ENCODE measurements at places on chromosomes 13 and 19.
A peak's percentile ranks its signal among the peaks of the same experiment; 100 is the strongest.

DNA sequence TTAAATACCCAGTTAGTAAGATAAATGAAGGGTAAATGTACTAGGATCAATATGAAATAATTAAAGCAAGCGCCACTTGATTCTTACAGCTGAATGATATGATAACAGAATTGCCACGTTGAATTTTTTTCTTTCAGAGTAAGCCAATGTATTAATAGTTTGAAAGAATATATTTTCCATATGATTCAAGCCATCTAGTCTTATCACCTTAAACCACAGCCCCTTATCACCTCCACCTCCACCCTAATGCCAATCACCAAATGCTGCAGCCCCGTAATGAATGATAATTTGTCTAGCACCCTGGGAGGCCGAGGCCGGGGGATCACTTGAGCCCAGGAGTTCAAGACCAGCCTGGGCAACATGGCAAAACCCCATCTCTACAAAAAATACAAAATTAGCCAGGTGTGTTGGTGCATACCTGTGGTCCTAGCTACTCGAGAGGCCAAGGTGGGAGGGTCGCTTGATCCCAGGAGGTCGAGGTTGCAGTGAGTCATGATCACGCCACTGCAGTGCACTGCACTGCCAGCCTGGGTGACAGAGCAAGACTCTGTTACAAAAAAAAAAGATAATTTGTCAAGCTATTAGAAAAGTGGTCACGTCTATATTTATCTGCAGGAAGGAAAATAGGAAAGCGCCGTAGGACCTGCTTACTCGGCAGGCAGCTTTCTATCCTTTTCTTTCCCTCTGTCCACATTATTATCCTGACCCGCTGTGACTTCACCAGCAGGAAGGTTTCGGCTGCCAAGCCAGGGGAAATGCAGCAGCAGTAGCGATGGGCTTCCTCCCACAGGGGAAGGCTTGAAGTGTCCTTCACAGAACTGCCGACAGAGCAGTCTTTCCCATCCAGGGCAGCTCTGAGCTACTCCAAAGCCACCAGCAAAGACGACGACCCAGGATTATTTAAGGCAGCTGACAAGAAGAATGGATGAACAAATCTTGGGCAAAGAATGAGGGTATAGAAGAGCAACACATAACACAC lies 19.7 kb upstream of the CLN5 start:
- no peak for DNase-seq

DNA sequence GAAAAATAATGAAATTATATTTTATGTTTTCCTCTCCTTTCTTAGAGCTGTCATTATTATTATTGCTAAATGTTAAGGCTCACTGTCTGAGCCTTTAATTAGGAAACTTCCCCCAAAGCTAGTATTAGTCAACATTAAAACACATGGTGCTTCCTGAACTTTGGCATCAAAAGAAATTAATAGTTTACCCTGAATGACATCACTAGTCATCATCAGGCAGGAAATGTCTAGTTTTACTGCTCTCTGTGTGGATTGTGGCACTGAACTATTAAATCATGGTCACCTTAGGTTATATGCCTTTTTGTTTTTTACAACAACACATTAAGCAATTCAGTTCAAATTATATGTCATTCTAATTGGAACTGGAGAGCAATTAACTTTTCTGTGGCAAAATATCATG lies 595.5 kb downstream of the SLITRK1 start:
- no peak for DNase-seq

GRCh38 chr13:86572115-86572514 lies 772.9 kb upstream of the SLITRK6 start:
- no peak for DNase-seq

GRCh38 chr13:40061466-40062450 lies 406.3 kb downstream of the COG6 start:
- no peak for DNase-seq

DNA sequence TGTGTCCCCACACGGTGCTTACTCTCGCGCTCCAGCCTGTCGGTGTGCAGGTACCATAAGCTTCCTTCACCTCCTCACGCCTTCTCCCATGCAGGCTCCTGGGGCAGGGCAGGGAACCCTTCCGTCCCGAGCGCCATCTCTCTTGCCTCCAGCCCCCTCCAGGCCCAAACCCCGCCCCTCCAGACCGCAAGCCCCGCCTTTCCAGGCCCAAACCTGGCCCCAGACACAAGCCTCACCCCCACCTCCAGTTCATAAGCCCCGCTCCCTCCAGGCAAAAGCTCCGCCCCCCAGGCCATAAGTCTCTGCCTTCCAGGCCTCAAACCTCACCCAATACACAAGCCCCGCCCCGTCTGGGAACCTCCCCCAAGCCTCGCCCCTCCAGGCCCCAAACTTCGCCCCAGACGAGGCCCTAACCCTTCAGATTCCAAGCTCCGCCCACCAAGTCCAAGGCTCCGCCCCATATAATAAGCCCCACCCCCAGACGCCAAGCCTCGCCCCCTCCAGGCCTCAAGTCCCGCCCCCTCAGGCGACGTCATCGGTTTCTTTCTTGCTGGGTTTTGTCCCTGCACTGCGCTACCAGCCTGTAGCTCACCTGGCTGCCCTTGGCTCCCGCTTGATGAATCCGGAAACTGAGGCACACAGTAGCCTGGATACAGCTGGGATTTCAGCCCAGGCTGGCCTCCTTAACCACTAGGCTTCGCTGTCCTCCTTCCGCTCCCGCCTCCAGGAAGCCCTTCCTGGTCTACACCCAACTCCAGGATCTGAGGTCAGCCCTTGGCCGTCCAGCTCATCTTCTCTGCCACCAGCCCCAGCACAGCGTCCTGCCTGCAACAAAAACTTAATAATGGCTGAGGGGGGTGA lies 16.1 kb downstream of the MKNK2 start:
- DNase-seq, result peak; percentile 62

- no peak for DNase-seq
These were observed 43.6 kb downstream of the POLR1D start for GRCh38 chr13:27665333-27665732.

- DNase-seq, result no peak
These were observed 2.1 kb upstream of the ZNF181 start for GRCh38 chr19:34731964-34732363.

- DNase-seq, result no peak
These were observed 40.0 kb upstream of the GAS6 start for GRCh38 chr13:113903912-113904311.

DNA sequence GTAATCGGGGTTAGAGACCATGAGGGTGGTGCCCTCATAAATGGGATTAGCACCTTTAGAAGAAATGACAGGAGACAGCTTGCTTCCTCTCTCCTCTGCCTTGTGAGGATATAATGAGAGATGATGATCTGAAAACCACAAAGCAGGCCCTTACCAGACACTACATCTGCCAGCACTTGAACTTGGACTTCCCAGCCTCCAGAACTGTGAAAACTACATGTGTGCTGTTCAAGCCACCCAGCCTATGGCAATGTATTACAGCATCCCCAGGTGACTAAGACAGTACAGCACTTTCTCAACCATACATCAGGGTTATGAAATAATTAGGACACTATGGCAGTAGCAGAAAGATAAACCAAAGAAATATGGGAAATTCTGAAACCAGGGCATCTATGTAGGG lies 7.4 kb downstream of the ZNF564 start:
- no peak for DNase-seq

- DNase-seq, result no peak
These were observed 197.8 kb downstream of the NALCN start for GRCh38 chr13:101218484-101218883.

DNA sequence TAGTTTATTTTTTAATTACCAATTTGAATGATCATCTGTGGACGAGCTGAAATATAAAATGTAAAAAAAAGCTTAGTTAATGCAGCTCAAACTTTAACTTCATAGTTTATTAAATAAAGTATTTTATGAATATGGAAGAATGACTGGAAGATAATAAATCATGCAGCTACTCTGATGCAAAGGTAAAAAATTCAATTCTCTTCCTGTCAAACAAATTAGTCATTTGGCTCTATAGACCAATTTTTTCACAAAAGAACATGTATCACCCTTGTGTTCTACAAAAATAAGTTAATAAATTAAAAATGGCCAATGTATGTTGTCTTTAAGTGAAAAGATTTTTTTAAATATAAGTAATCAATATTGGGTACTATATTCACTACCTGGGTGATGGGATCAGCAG lies 26.2 kb downstream of the EXOSC8 start:
- no peak for DNase-seq

- no peak for DNase-seq
These were observed 1.0 kb downstream of the GPC5 start for GRCh38 chr13:91399189-91400062.

- DNase-seq, result no peak
These were observed 27.6 kb upstream of the SIN3B start for GRCh38 chr19:16801600-16802013.

DNA sequence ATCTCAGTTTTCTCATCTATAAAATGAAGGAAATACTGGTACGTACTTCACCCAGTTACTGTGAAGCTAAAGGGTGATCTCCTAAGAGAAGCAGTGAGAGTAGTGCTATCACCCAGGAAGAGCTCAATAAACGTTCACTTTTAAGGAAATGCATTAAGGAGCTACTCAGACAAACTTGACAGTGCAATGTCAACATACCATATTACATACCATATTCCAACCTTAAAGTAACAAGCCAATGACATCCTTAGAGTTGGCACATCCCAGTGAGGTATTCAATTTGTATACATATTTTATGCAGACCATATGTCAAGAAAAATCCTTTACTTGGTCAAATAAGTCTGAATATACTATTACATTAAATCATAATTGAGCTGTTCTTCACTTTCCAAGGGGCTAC lies 7.0 kb downstream of the TBC1D4 start:
- no peak for DNase-seq

- no peak for DNase-seq
These were observed 5.2 kb downstream of the LCP1 start for GRCh38 chr13:46176756-46177155.

DNA sequence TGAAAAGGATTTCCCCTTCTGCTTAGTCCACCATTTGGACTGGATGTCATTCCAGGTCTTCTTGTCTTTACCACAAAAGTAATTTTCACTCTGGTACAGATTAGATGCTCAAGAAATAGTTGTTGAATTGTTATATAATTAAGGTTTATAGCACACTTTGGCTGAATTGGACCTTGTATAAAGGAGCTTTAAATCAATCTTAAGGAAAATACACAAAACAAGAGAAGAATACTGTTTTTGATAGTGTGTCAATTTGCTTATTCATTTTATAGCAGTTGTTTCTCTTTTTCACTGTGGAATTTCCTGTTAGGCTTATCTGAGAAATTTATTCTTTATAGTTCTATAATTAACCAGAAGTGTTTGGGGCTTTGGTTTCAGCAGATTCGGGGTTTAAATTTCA lies 62.7 kb upstream of the TDRD3 start:
- DNase-seq, result no peak

- DNase-seq, result no peak
These were observed 241.6 kb downstream of the DNAJC15 start for GRCh38 chr13:43265028-43265427.

GRCh38 chr13:34617473-34618083 lies 324.5 kb upstream of the NBEA start:
- DNase-seq, result no peak

GRCh38 chr19:55857149-55857548 lies 20.8 kb downstream of the NLRP4 start:
- no peak for DNase-seq

DNA sequence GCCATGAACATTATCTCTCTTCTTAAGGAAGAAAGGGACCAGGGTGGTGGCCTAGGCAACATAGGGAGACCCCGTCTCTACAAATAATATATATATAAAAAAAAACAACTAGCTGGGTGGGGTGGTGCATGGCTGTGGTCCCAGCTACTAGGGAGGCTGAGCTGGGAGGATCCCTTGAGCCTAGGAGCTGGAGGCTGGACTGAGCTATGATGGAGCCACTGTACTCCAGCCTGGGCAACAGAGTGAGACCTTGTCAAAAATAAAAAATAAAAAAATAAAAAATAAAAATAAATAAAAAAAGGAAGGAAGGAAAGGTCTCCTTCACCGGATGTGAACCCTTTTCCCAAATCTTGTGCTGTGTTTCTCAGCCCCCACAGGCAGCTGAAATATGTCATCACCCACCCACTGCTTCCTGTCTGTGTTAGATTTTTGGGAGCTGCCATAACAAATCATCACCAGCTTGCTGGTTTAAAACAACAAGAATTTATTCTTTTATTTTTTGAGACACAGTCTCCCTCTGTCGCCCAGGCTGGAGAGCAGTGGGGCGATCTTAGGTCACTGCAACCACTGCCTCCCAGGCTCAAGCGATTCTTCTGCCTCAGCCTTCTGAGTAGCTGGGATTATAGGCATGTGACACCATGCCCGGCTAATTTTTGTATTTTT lies 9.5 kb upstream of the TSPAN16 start:
- no peak for DNase-seq

GRCh38 chr13:78160793-78161192 lies 242.2 kb upstream of the EDNRB start:
- no peak for DNase-seq

GRCh38 chr13:39892721-39893685 lies 237.5 kb downstream of the COG6 start:
- no peak for DNase-seq

DNA sequence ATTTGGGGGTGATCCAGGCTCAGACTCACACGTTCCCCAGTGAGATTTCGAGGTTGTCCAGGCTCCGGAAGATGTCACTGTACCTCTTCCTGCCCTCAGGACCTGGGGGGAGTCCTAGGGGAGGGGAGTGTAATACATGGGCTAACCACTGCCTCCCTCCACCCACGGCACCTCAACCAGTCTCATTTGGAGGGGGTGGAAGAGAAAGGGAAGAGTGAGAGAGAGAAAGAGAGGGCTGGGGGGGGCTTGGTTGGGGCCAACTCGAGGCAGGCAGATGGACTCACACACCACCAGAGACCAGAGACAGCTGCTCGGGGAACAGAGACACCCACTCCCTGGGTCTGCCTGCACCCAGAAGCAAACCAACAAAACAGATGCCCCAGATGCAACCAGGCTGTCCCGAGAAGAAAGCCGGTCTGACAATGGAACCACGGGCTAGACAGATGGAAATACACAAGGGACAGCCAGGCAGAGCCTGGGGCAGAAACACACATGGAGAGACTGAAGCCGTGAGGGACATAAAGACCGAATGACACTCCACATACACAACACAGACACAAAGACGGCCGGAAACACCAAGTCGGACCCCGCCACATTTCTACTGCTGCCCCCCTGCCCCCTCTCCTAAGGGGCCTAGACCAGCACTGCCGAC lies 825 bp downstream of the GMIP start:
- DNase-seq, result no peak

GRCh38 chr19:4181053-4181508 lies 1.3 kb downstream of the SIRT6 start:
- DNase-seq, result no peak

DNA sequence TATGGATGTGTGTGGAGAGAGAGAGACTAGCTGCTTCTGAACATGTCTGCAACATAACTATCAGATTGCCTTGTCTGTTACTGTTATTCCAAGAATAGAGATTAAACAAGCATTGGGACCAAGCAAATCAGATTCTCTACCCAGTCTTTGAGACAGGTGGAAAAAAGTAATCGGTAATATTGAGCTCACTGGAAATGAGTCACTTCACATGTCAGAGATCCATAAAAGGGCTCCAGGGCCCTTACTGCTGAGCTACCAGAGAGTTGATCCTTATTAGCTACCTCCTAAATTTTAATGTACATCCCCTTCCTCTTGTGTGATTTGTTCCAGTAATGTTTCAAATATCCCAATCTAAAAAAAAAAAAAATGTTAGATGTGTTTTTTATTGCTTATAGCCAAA lies 2118.0 kb downstream of the PCDH9 start:
- no peak for DNase-seq
